ENCODE measurements at places on chromosomes 12 and 14.

DNA sequence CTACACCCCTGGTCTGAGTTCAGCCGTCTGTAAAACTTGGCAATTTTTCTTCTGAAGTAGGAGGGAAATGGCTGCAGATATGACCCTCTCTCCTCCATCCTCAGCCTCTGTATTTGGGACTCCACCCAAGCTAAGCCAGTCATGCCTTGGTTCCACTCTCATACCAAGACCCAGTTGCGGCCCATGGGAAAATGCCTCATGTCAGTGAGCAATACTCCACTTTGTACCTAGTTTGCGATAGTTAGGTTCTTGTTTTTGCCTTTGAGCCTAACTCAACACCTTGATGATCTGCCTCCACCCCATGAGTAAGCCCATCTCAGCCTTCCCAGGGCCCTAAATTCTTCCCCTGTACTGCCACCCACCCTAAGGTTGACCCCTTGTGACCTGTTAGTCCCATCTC, 143.4 kb downstream of the HMGA2 start:
- no peak for DNase-seq

GRCh38 chr12:88242571-88242925, 100.4 kb downstream of the TMTC3 start:
- DNase-seq: no peak

DNA sequence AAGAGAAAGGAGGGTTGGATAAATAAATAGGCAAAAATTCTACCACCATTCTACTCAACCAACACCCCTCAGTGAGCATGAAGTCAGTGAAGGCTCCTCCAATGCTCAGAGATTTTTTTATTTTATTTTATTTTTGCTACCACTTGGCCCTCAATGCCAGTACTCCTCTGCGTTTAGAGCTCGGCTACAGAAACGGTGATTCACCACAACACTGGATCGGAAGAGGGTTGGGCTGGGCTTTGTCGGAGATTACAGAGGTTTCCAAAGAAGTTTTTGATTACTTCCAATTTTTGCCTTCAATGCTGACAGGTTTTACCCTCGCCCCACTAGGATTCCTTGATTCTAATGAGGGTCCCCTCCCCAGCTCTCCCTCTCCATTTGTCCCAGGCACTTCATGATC, 1027.2 kb upstream of the TMEM132C start:
- no peak for DNase-seq

- DNase-seq: no peak
Measured at GRCh38 chr12:119393677-119394076, 59.1 kb downstream of the CCDC60 start.

- peak; percentile 59 for DNase-seq
Measured at GRCh38 chr14:88189417-88190191, 133.5 kb downstream of the KCNK10 start.

GRCh38 chr12:54658306-54659264, 10.4 kb upstream of the DCD start:
- peak; percentile 9 for DNase-seq

GRCh38 chr12:66919466-66919865, 240.6 kb upstream of the GRIP1 start:
- DNase-seq: no peak

DNA sequence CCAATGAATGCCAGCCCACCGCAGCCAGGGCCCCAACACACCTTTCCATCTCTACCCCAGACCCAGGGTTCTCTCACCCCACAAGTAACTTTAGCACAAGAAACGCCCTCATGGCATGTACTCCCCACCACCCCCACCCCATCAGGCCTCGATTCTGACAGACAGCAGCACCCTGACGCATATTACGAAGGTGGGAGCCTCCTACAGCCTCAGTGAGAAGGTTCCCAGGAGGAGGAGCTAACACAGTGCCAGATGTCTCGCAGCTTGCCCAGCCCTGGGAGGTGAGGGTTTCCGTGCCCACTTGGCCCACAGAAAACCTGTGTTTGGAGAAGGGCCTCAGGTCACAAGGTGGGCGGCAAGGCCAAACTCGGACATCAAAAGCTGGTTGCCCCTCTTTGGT, 32.4 kb downstream of the CCDC88C start:
- DNase-seq: no peak

GRCh38 chr12:81123611-81124010, 45.7 kb downstream of the ACSS3 start:
- DNase-seq: no peak

DNA sequence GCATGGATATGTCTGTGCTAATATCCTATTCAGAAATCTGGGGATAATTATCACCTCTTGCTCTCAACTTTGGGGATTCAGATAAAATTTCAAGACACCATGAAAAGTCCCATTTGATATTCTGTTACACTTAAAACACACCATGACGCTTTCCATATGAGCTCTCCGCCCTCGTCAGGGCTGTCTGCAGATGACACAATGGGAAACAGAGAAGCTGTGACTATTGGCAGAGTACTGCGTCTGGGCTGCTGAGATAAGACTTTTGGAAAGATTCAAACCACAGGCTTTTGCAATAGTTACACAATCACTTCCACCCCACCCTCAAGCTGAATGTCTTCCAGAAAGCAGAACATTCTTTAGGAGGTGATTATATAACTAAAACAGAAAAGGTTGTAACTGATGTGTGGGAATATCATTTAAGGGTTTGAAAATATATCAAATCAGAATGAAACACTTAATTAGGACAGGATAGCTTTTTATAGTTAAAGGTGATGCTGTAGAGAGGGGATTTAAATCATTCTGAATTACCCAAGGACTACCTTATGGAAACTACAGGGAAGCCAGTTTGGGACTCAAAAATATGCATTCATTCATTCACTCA, 75.3 kb upstream of the TMPO start:
- no peak for DNase-seq

- no peak for DNase-seq
Measured at GRCh38 chr14:75443203-75443969, 15.6 kb downstream of the JDP2 start.

GRCh38 chr14:34554540-34555250, 15.2 kb upstream of the EAPP start:
- DNase-seq: no peak

DNA sequence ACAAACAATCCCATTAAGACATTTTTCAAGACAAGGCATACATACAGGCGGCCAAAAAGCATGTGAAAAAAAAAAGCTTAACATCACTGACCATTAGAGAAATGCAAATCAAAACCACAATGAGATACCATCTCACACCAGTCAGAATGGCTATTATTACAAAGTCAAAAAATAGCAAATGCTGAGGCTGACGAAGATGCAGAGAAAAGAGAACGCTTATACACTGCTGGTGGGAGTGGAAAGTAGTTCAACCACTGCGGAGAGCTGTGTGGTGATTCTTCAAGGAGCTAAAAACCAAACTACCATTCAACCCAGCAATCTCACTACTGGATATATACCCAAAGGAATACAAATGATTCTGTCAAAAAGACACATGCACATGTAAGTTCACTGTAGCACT, 216.7 kb downstream of the FOXG1 start:
- DNase-seq: no peak

DNA sequence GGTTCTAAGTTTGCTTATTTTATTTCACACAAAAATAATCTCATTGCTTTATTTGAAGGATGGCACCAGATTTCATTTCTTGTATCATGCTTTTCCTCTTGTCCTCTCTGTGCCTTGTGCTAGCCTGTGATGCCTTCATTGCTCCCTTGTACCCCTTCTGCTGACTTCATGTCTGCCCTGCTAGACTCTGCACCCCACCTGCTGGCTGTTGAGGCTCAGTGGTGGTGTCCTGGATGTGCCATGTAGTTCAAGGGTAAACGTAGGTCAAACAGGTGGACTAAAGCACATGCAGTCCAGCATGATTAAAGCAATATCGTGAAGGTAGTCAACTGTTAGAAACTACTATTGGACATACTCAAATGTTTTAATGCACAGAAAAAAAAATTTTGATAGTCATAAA, 21.6 kb downstream of the MRPS35 start:
- no peak for DNase-seq

DNA sequence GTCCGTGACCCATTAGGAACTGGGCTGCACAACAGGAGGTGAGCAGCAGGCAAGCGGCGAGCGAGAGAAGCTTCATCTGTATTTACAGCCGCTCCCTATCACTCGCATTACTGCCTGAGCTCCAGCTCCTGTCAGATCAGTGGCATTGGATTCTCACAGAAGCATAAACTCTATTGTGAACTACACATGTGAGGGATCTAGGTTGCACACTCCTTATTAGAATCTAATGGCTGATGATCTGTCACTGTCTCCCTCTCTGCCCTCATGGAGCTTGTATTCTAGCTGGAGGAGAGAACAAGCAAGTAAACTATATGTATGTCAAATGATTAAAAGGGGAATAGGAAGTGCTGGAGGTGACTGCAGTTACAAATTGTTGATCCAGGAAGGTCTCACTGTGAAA, 479.1 kb downstream of the EGLN3 start:
- no peak for DNase-seq

GRCh38 chr12:59182658-59183455, 262.6 kb upstream of the LRIG3 start:
- no peak for DNase-seq

DNA sequence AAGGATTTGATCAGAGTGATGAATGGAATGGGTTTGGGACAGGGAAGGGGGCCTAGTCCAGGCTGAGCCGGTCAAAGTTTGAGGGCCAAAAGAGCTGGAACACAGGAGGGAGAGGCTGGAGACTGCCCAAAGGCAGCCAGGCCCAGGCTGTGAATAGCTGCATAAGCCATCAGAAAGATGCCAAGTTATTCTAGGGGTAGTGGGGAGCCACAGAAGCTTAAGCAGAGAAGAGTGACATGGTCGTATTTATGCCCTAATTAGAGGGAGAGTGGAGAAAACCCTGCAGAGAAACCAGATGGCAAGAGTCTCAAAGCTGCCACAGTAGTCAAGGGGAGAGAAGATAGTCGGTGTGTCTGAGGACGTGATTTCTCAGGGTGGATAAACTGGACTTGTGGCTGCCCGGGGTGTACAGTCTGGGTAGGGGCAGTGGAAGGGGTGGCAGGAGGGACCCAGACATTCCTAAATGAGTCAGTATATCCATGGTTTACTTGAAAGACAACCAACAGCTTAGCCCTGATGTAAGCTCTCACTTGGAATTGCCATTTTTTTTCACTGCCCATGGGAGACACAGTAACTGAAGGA, 99.2 kb downstream of the PRICKLE1 start:
- DNase-seq: no peak

GRCh38 chr12:62264706-62265105, 4.5 kb downstream of the USP15 start:
- no peak for DNase-seq

DNA sequence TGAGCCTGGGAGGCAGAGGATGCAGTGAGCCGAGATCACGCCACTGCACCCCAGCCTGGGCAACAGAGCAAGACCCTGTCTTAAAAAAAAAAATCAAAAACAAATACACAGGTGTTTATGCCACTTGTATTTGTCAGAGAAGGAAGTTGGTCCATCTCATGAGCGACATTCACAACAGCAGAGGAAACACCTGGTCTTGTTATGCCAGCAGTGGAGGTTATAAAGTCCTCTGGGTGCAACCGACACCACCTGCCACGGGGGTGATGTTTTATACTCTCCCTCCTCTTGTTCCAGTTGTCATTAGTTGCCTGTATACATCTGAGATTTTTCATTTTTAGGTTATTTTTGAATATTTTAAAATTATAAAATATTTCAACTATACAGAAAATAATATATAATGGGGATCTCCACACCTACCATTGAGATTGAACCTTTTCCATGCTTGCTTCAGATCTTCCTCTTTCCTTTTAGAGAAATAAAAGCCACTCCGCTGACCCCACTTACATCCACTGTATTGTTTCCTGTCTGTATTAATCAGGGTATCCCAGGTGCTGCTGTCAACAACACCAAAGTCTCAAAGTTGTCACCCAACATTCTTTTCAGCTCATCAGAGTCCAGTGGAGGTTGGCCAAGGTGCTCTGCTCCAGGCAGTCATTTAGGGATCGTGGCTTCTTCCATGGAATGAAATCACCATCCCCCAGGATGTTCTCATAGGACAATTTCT, 65.1 kb downstream of the RNFT2 start:
- peak; percentile 49 for DNase-seq

DNA sequence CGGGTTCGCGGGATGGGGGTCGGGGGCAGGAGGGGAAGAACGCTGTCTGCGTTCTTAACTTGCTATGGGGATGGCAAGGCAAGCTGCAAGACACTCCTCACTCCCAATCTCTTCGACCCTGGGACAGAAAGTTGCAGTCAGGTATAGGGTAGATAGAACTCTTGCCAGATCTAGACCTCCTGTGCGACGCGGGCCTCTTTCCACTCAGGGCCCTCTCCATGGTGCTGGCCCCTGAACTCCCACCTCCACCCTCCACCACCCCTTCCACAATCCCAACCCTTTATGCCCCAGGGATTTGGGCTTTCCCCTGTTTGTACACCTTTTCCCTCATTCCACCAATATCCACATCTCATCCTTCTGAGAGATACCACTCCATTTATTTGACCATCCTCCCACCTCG, 812 bp downstream of the NABP2 start:
- DNase-seq: no peak

GRCh38 chr12:77946541-77947061, 115.9 kb downstream of the NAV3 start:
- DNase-seq: no peak

- no peak for DNase-seq
Measured at GRCh38 chr12:48078901-48079300, 27.0 kb downstream of the SENP1 start.

DNA sequence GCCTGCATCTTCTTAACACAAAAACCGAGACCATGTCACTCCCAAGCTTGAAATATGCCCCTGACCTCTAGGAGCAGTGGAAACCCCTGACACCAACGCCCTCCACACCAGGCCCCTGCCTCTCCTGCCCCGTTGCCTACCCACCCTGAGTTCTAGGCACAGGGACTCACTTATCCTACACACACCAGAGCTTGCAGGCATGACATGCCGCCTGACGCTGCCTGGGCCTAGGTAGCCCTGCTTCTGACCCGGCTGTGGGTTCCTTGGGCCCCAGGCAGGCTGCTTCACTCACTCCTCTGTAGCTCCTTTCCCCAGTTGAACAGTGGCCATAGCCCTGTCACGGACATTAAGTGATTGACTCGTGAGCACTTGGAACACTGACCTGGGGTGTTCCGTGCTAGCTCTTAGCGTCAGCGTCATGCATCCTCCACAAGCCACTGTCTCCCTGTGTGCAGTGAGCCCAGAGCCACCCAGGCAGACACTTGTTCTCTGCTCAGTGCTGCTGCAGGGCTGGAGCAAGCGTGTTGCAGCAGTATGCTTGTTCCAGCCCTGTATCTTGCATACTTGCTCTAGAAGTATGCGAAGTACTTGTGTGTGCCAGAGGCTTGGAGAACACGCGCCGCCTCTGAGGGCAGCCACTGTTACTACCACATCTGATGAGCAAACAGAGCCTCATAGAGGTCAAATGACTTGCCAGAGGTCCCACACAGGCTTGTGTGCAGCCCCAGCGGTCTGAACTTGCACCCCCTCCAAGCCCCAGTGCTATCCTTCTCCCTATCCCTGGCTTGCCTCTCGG, 15.6 kb downstream of the OTUB2 start:
- no peak for DNase-seq

- DNase-seq: peak; percentile 15
Measured at GRCh38 chr12:116400636-116401372, 123.3 kb upstream of the MED13L start.

DNA sequence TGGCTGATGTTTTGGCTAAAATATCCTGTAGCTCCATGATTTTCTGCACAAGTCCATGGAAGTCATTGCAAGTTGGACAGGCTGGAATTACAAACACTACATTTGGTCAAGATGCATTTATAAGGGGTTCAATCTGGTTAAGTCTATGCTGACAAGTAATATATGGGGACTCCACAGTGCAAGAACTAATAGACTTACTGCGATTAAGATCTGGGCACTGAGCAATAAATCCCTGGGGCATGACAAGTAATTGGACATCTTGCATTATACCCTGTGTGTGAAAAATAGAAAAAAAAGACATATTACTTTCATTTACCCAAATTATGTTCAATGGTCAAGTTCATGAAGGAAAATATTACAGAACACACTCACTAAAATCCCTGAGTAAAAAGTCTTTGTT, 99.1 kb downstream of the NELL2 start:
- no peak for DNase-seq

Data from memory B cell (primary cell).